Progenitor cell of endocrine pancreas (in vitro differentiated cells): ENCODE measurements at places on chromosomes 12 and 14. TPM values are rescaled to one million over a fixed set of nuclear protein-coding genes. Genes with fewer than 3 reads are reported as not detected.

GRCh38 chr14:58243790-58244555, 670 bp upstream of the PSMA3 start:
- peak overlapping the region; percentile 95 for H3K4me3 ChIP-seq
- no peak for DNase-seq
- peaks cover 25% of the 10 kb centered on the region for H3K4me1 ChIP-seq
- peak overlapping the region; percentile 100 for H3K27ac ChIP-seq

DNA sequence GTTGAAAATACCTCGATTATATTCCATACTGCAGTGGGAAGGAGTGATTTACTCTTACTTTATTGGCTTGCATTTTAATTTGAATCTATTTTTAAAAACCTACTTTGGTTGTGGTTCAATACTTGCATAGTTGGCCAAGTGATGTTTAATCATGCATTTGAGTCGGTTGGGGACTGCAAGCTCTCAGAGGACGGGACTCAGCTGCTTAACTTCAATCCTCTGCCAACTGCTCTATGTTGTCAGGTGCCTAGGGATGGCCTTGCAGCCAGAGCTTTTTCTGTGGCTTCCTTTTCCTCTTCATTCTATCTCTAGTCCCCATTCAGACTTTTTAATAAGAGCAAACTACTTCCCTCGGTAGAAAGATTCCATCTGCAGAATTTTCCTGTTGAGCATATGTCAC, 53.4 kb upstream of the KRR1 start:
- no peak for DNase-seq
- no peak overlapping the region for H3K27ac ChIP-seq
- peaks cover 16% of the 10 kb centered on the region for H3K4me1 ChIP-seq
- no peak overlapping the region for H3K4me3 ChIP-seq
- peaks cover 7% of the 10 kb centered on the region for H3K36me3 ChIP-seq

DNA sequence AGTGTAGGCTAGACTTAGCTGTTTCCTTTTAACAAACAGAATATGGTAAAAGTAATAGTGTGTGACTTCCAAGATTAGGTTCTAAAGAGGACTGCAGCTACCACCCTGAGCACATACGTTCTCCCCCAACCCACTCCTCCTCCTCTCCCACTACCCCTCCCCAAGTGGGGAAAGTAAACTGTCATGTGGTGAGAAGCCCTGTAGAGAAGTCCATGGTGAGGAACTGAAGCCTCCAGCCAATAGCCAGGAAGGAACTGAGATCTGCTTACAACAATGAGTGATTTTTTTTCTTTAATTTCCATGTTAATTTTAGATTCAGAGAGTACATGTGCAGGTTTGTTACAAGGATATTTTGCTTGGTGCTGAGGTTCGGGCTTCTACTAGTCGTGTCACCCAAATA, 57.0 kb upstream of the EGLN3 start:
- H3K4me1 ChIP-seq = peaks cover 2% of the 10 kb centered on the region
- H3K27ac ChIP-seq = no peak overlapping the region
- no peak overlapping the region for H3K4me3 ChIP-seq
- no peaks in the 10 kb centered on the region for H3K36me3 ChIP-seq
- DNase-seq = no peak
- no peaks in the 10 kb centered on the region for H3K27me3 ChIP-seq

- no peaks in the 10 kb centered on the region for H3K36me3 ChIP-seq
- no peak for DNase-seq
- no peak overlapping the region for H3K4me3 ChIP-seq
- H3K27ac ChIP-seq = peak overlapping the region; percentile 54
- H3K27me3 ChIP-seq = peaks cover 3% of the 10 kb centered on the region
These were observed 40.0 kb downstream of the ISCA2 start for GRCh38 chr14:74533576-74533975.

- no peaks in the 10 kb centered on the region for H3K36me3 ChIP-seq
- no peak for DNase-seq
- H3K27me3 ChIP-seq = peaks cover 2% of the 10 kb centered on the region
- H3K4me3 ChIP-seq = no peak overlapping the region
- H3K4me1 ChIP-seq = peaks cover 4% of the 10 kb centered on the region
- H3K27ac ChIP-seq = no peak overlapping the region
These were observed 13.3 kb downstream of the IL22 start for GRCh38 chr12:68240079-68240478.

MORN3 gene
- total RNA-seq = 1.1 and 1.5 TPM in 2 replicates

GRCh38 chr12:69929531-69929930, 104.5 kb downstream of the MYRFL start:
- no peak overlapping the region for H3K4me3 ChIP-seq
- DNase-seq = no peak
- H3K36me3 ChIP-seq = no peaks in the 10 kb centered on the region

DNA sequence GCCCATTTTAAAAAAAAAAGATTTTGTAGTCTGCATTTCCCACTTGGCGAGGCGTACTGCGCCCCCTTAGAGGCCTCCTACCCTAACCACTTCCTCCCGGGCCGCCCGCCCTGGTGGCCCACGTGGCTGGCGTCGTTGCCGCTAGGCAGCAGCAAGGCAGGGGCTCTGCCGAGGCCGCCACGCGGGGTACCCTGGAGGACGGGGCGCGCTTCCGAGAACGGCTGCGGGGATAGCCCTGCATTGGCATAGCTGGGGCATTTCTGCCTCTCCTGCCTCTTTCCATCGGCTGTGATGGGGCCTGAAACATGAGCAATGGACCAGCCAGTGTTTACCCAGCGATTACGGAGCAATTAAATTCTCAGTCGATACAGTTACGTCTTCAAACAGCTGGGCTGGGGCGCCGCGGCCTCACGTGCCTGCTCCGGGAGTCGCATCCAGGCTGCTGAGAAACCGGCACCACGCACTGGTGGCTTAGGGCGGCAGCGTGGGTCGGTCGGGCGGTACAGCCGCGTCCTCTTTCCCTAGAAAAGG, 38.0 kb downstream of the IQSEC3 start:
- peaks cover 68% of the 10 kb centered on the region for H3K27me3 ChIP-seq
- H3K27ac ChIP-seq = no peak overlapping the region
- no peak overlapping the region for H3K4me3 ChIP-seq
- peak; percentile 58 for DNase-seq
- no peaks in the 10 kb centered on the region for H3K36me3 ChIP-seq
- H3K4me1 ChIP-seq = peaks cover 9% of the 10 kb centered on the region

RTN1 gene
- 23.4 and 27.0 TPM in 2 replicates for total RNA-seq

DNA sequence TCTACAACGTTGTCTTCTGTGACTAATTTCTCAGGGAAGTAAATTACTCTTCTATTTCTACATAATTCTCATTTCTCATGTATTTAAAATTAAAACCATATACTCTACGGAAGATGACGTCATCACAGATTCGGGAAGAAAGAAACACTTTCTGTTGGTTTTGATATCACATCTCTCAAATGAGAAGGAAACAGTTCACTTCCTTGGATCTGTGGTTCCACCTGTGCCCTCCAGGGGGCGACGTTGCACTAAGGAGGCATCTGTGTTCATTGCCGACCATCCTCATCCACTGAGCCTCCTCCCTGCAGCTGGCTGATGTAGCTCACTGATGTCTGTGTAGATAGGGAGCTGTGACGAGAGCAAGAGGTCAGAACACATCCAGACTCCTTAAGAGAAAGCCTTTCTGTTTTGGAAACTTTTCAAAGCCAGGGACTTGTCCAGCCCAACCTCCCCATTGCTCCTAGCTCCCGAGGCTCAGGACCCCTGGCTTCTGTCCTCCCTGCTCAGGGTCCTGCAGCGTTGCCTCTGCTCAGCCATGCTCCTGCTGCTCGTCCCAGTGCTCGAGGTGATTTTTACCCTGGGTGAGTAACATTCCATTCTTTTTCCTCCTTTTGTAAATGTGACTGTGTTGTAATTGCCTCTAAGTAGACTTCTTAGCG, 172.7 kb upstream of the OR4E1 start:
- H3K27me3 ChIP-seq = peaks cover 50% of the 10 kb centered on the region
- H3K27ac ChIP-seq = no peak overlapping the region
- H3K36me3 ChIP-seq = no peaks in the 10 kb centered on the region
- no peaks in the 10 kb centered on the region for H3K4me1 ChIP-seq

FAM181A gene
- not detected in 2 replicates for total RNA-seq

DNA sequence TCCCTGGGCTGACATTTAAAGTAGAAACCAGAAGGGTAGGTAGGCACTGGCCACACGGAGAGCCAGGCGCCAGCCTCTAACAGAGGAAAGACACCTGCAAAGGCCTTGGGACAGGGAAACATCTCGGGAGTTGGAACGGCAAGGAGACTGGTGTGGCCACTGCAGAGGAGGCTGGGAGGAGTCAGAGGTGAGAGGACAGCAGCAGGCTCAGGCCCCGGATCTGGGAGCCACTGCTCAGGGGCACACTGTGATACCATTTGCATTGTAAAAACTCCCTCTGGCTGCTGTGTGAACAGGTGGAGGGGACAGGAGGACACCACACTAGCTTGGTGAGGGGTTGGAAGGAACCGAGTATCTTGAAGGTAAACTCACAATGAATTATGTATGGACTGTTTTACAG, 2.7 kb downstream of the ANHX start:
- no peak overlapping the region for H3K4me3 ChIP-seq
- no peak for DNase-seq
- H3K36me3 ChIP-seq = peaks cover 10% of the 10 kb centered on the region

INSM2 gene
- 0.10 TPM in 1 of 2 replicates, not detected in the other for total RNA-seq

- peaks cover 26% of the 10 kb centered on the region for H3K4me1 ChIP-seq
- no peak overlapping the region for H3K4me3 ChIP-seq
- no peaks in the 10 kb centered on the region for H3K27me3 ChIP-seq
- DNase-seq = no peak
- H3K36me3 ChIP-seq = peaks cover 32% of the 10 kb centered on the region
These were observed 51.5 kb downstream of the ZC3H14 start for GRCh38 chr14:88614218-88614907.

- peak overlapping the region; percentile 84 for H3K27ac ChIP-seq
- peaks cover 43% of the 10 kb centered on the region for H3K4me1 ChIP-seq
- peaks cover 8% of the 10 kb centered on the region for H3K36me3 ChIP-seq
- H3K4me3 ChIP-seq = peak overlapping the region; percentile 75
- DNase-seq = peak; percentile 20
These were observed 76.1 kb downstream of the STON2 start for GRCh38 chr14:81324011-81324410.

SLC10A1 gene
- not detected in 2 replicates for total RNA-seq

GRCh38 chr14:92670160-92670559, 78.3 kb downstream of the LGMN start:
- H3K27ac ChIP-seq = no peak overlapping the region
- H3K4me3 ChIP-seq = no peak overlapping the region
- H3K27me3 ChIP-seq = no peaks in the 10 kb centered on the region
- no peaks in the 10 kb centered on the region for H3K36me3 ChIP-seq

DNA sequence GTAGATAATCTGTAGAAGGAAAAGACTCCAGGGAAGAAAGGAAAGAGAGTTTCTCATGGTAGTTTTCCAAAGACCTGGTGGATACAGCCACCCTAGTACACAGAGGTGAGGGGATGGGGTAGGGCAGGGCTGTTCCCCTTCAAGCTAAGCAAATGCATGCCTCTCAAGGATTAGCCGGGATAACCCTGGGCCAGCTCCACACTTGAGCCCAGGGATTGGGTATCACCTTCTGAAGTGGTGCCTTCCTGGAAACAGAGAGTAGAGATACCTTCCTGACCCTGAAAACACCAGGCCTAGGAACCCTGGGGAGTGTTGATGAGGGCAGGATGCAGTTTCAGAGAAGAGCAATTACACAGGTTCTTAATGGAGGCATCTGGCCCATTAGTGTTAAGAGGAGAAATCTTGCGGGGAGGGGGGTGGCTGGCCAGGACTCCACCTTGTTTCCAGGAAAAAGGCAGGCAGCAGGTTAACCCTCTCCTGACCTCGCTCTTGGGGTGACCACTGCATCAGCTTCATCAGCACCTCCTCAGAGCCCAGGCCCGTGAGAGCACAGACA, 106.9 kb upstream of the TMEM233 start:
- H3K36me3 ChIP-seq = peaks cover 15% of the 10 kb centered on the region
- no peaks in the 10 kb centered on the region for H3K27me3 ChIP-seq
- no peak overlapping the region for H3K27ac ChIP-seq
- DNase-seq = no peak
- no peak overlapping the region for H3K4me3 ChIP-seq
